ENCODE measurements at places on chromosomes 5 and 9. TPM values are rescaled to one million over a fixed set of nuclear protein-coding genes. Genes with fewer than 3 reads are reported as not detected.

Gene CYLC2
- not detected for polyA plus RNA-seq

Gene CTSL
- 18.6 TPM for polyA plus RNA-seq

Gene PCDHGB5
- polyA plus RNA-seq = 0.75 TPM

Gene FOXI1
- polyA plus RNA-seq = not detected

Gene CRB2
- 0.19 TPM for polyA plus RNA-seq

Gene PCDHA5
- 0.13 TPM for polyA plus RNA-seq

Gene SLC9A3
- polyA plus RNA-seq = 15.7 TPM

Gene NKD2
- polyA plus RNA-seq = 12.8 TPM

Gene GTF3C5
- 37.0 TPM for polyA plus RNA-seq

Gene PCDHGA9
- not detected for polyA plus RNA-seq

Gene PCDHA3
- polyA plus RNA-seq = 0.06 TPM

Gene DDX4
- polyA plus RNA-seq = not detected

Gene SLC4A9
- not detected for polyA plus RNA-seq

Gene IFNE
- not detected for polyA plus RNA-seq

Gene LHFPL2
- 9.8 TPM for polyA plus RNA-seq

Gene SPATA31E1
- not detected for polyA plus RNA-seq

Gene PCDHA12
- not detected for polyA plus RNA-seq

Gene DAB2
- 37.0 TPM for polyA plus RNA-seq

Gene SV2C
- 0.19 TPM for polyA plus RNA-seq

Gene CD74
- polyA plus RNA-seq = 177 TPM

Gene HEMGN
- polyA plus RNA-seq = not detected

Gene NUTM2G
- polyA plus RNA-seq = not detected

Gene PELO
- 12.3 TPM for polyA plus RNA-seq

Gene RANBP17
- 1.9 TPM for polyA plus RNA-seq

Gene GABRA6
- not detected for polyA plus RNA-seq

Gene PHYHD1
- polyA plus RNA-seq = 49.1 TPM

Gene SLC12A2
- polyA plus RNA-seq = 2.1 TPM

Gene CARTPT
- not detected for polyA plus RNA-seq

Gene STK32A
- 0.62 TPM for polyA plus RNA-seq

Gene SPATA31C1
- not detected for polyA plus RNA-seq

Gene FYB1
- 2.0 TPM for polyA plus RNA-seq

Gene TRIM7
- 0.93 TPM for polyA plus RNA-seq

Gene ANKRD31
- polyA plus RNA-seq = not detected

Gene DMXL1
- 13.7 TPM for polyA plus RNA-seq

Gene CMBL
- 153 TPM for polyA plus RNA-seq

Gene TAF11L10
- not detected for polyA plus RNA-seq

Gene ZFYVE16
- 8.1 TPM for polyA plus RNA-seq

Gene ORM2
- not detected for polyA plus RNA-seq

Gene NR4A3
- 3.9 TPM for polyA plus RNA-seq

Gene SRD5A1
- polyA plus RNA-seq = 3.8 TPM

Gene PCDHAC1
- 0.15 TPM for polyA plus RNA-seq

Gene PTPN3
- 10.4 TPM for polyA plus RNA-seq

Gene IFNA13
- polyA plus RNA-seq = not detected

Gene TTC16
- 0.12 TPM for polyA plus RNA-seq

Gene EDIL3
- polyA plus RNA-seq = 5.6 TPM

Gene PCA3
- not detected for polyA plus RNA-seq

Gene SPINK6
- polyA plus RNA-seq = not detected

Gene SLC36A3
- polyA plus RNA-seq = not detected

Gene IL33
- polyA plus RNA-seq = 27.6 TPM

Gene PCDHGB2
- polyA plus RNA-seq = not detected

Gene FBN2
- 0.19 TPM for polyA plus RNA-seq

Gene SHOC1
- polyA plus RNA-seq = 0.15 TPM
